ENCODE measurements at places on chromosomes 2 and 18.

GRCh38 chr2:233706720-233707119, 6.0 kb upstream of the UGT1A5 start:
- DNase-seq = no peak

DNA sequence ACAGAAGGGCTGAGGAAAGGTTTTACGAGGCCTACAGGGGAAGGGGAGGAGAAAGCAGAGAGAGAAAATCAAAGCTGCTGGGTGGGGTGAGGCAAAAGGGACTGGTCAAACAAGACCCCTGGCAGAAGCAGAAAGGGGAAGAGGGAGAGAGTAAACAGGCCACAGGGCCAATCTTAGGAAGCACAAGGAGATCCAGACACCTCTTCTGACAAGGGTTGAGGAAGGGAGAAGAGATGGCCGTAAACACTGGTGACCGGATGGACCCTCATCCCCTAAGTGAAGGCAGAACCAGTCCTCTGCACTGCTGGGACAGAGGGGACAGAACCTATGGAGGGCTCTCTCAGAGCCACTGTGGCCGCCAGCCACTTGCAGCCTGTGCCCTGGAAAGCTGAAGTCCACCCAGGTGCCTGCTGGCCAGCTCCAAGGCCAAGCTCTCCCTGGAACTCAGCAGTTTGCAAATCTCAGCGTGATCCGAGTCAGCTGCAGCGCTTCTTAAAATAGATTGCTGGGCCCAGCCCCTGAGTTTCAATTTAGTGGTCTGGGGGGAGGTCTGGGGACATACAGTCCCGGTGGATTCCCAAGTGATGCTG, 108.8 kb downstream of the TMEM163 start:
- DNase-seq = no peak

- DNase-seq = no peak
These were observed 54.0 kb upstream of the RALBP1 start for GRCh38 chr18:9421096-9421900.

GRCh38 chr2:205731583-205731981, 49.3 kb downstream of the NRP2 start:
- DNase-seq = no peak

- no peak for DNase-seq
These were observed 191.8 kb downstream of the FTCDNL1 start for GRCh38 chr2:199659207-199659606.

DNA sequence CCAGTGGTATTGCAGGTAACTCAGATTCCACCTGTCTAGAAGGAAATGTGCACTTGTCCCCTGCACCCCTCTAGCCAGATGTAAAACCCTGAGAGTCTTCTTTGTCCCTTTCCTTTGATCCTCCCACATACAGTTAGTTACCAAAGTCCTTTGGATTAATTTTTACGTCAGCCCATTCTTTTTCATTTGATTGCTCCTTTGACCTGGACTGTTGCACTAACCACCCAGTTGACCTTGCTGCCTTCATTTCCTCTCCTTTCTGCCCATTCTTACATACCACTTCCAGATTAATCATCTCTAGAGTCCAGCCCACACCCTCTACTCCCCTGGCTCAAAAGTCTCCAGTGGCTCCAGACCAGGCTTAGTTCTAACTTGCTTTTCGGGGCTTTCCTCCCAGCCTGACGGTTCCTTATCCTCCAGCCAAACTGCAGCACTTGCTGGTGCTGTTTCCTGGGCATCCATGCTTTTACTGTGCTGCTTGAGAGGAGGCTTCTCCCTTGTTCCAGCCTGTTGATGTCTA, 99.3 kb downstream of the SPTBN1 start:
- DNase-seq = no peak

GRCh38 chr18:33270297-33270696, 170.2 kb downstream of the CCDC178 start:
- no peak for DNase-seq

Data from stimulated activated CD4-positive, alpha-beta T cell treated with anti-CD3 and anti-CD28 coated beads, TNF-alpha, amount 100 ng/mL, for 4 hours (primary cell).